Mesenchymal stem cell (in vitro differentiated cells and primary cell): ENCODE measurements at places on chromosomes 1 and 21.

GRCh38 chr1:91545506-91546300 is 45.1 kb downstream of the CDC7 start:
- H3K27ac ChIP-seq: no peak overlapping the region
- DNase-seq: no peak
- no peaks in the 10 kb centered on the region for H3K4me1 ChIP-seq

- no peaks in the 10 kb centered on the region for H3K36me3 ChIP-seq
- H3K27ac ChIP-seq: no peak overlapping the region
- H3K4me1 ChIP-seq: no peaks in the 10 kb centered on the region
- H3K27me3 ChIP-seq: no peaks in the 10 kb centered on the region
Measured at GRCh38 chr1:90480271-90480835, 236.7 kb downstream of the BARHL2 start.

GRCh38 chr1:214709241-214709640 is 106.2 kb downstream of the CENPF start:
- no peaks in the 10 kb centered on the region for H3K27me3 ChIP-seq
- no peak overlapping the region for H3K27ac ChIP-seq
- H3K4me3 ChIP-seq: no peak overlapping the region
- H3K4me1 ChIP-seq: no peaks in the 10 kb centered on the region
- no peaks in the 10 kb centered on the region for H3K36me3 ChIP-seq

DNA sequence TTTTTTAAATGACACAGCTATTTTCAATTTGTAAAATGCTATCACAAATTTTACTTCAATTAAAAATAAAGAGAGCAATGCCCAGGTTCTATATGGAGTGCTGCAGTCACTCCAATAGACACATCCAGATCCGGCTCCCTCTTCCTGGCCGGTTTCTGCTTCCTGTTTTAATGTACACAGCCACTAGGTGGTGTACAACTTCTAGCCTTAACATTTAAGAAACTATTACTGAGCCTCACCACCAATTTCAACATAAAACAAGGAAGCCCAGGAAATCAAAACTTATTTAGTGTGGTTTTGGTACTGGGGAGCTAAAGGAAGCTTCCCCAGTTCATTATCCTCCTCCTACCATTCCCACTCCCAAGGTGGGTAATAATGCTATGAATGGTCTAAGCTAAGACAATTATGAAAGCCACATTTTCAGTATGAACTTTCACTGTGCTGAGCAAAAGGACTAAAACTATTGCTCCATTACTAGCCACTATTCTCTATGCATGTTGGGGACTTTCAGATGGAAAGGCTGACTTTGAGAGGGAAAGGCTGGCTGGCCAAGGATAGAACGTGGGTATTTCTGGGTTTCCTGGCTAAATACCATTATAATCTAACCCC is 25.5 kb upstream of the MTMR11 start:
- no peaks in the 10 kb centered on the region for H3K27me3 ChIP-seq
- H3K4me1 ChIP-seq: no peaks in the 10 kb centered on the region
- peak overlapping the region; percentile 23 for H3K27ac ChIP-seq
- H3K36me3 ChIP-seq: peaks cover 93% of the 10 kb centered on the region

- no peaks in the 10 kb centered on the region for H3K4me1 ChIP-seq
- DNase-seq: peak; percentile 45
- no peak overlapping the region for H3K27ac ChIP-seq
- no peaks in the 10 kb centered on the region for H3K36me3 ChIP-seq
- H3K4me3 ChIP-seq: no peak overlapping the region
Measured at GRCh38 chr1:79197421-79197820, 190.9 kb upstream of the ADGRL4 start.

DNA sequence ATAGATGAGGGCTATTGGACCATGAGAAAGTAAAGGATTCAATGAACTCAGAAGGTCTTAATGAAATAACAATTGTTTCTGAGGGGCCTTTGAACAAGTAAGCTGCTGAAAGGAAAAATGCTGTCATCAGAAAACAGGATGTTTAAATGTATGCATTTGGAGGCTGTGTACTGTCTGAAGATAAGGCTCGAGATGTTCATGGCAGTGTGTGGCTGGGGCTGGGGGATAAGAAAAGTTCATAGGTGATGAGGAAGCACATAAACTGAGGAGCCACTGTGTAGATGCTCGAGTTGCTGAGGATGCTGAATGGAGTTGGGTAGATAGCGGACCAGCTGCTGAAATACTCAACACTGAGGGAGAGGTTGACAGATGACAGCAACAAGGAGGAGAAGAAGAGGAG is 17.8 kb downstream of the THEM4 start:
- no peak overlapping the region for H3K27ac ChIP-seq
- no peak overlapping the region for H3K4me3 ChIP-seq
- no peaks in the 10 kb centered on the region for H3K4me1 ChIP-seq

GRCh38 chr1:24898909-24899439 is 31.1 kb downstream of the RUNX3 start:
- DNase-seq: no peak
- H3K27ac ChIP-seq: no peak overlapping the region
- peaks cover 53% of the 10 kb centered on the region for H3K27me3 ChIP-seq

- peaks cover 2% of the 10 kb centered on the region for H3K4me1 ChIP-seq
- no peaks in the 10 kb centered on the region for H3K27me3 ChIP-seq
- no peak overlapping the region for H3K4me3 ChIP-seq
- H3K27ac ChIP-seq: no peak overlapping the region
- no peak for DNase-seq
- no peaks in the 10 kb centered on the region for H3K36me3 ChIP-seq
Measured at GRCh38 chr1:209820986-209821385, 6.8 kb upstream of the UTP25 start.

- H3K27me3 ChIP-seq: peaks cover 25% of the 10 kb centered on the region
- no peak for DNase-seq
- H3K4me1 ChIP-seq: peaks cover 4% of the 10 kb centered on the region
- H3K36me3 ChIP-seq: no peaks in the 10 kb centered on the region
- no peak overlapping the region for H3K4me3 ChIP-seq
Measured at GRCh38 chr1:58255192-58255591, 291.3 kb downstream of the OMA1 start.

DNA sequence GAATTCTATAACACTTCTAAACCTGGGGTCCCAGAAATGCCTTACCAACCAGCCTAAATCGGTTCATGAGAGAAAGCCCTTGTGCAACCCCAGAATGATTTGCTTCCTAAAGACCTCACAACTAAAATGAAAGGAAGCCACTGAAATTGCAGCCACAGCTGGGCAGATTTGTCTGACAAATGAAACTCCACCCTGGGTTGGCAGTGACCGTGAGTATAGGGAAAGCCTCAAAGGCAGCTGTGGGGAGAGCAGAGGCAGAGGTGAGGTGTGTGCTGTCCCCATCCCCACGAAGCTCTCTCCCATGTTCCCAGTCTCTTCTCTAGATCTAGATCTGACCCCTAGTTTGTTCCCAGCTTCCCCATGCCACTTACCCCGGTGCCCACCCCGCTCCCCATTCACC is 23.1 kb downstream of the RHBDL2 start:
- H3K27me3 ChIP-seq: no peaks in the 10 kb centered on the region
- no peak overlapping the region for H3K27ac ChIP-seq
- peaks cover 19% of the 10 kb centered on the region for H3K36me3 ChIP-seq
- no peak overlapping the region for H3K4me3 ChIP-seq
- H3K4me1 ChIP-seq: no peaks in the 10 kb centered on the region
- no peak for DNase-seq

GRCh38 chr1:21175670-21176581 is 771 bp downstream of the EIF4G3 start:
- H3K4me1 ChIP-seq: peaks cover 10% of the 10 kb centered on the region
- H3K27me3 ChIP-seq: no peaks in the 10 kb centered on the region

- peak; percentile 87 for DNase-seq
- H3K4me3 ChIP-seq: peak overlapping the region; percentile 88
- peaks cover 4% of the 10 kb centered on the region for H3K4me1 ChIP-seq
- H3K36me3 ChIP-seq: no peaks in the 10 kb centered on the region
- H3K27ac ChIP-seq: no peak overlapping the region
Measured at GRCh38 chr1:113809670-113810602, 2.3 kb downstream of the RSBN1 start.

GRCh38 chr1:15354580-15354965 is 55.1 kb upstream of the EFHD2 start:
- peaks cover 23% of the 10 kb centered on the region for H3K4me1 ChIP-seq
- H3K27ac ChIP-seq: no peak overlapping the region
- no peak overlapping the region for H3K4me3 ChIP-seq
- DNase-seq: peak; percentile 47
- H3K36me3 ChIP-seq: no peaks in the 10 kb centered on the region

- H3K36me3 ChIP-seq: peaks cover 79% of the 10 kb centered on the region
- peak overlapping the region; percentile 79 for H3K27ac ChIP-seq
- peaks cover 8% of the 10 kb centered on the region for H3K4me1 ChIP-seq
- DNase-seq: no peak
- H3K27me3 ChIP-seq: no peaks in the 10 kb centered on the region
- H3K4me3 ChIP-seq: no peak overlapping the region
Measured at GRCh38 chr1:205709640-205710039, 29.3 kb upstream of the SLC45A3 start.

- no peak for DNase-seq
- H3K27me3 ChIP-seq: peaks cover 4% of the 10 kb centered on the region
- peaks cover 7% of the 10 kb centered on the region for H3K4me1 ChIP-seq
- no peak overlapping the region for H3K27ac ChIP-seq
- no peak overlapping the region for H3K4me3 ChIP-seq
Measured at GRCh38 chr21:43812139-43812821, 22.9 kb downstream of the RRP1 start.

GRCh38 chr1:43455213-43455889 is 1.6 kb upstream of the HYI start:
- H3K27ac ChIP-seq: no peak overlapping the region
- peaks cover 21% of the 10 kb centered on the region for H3K36me3 ChIP-seq

DNA sequence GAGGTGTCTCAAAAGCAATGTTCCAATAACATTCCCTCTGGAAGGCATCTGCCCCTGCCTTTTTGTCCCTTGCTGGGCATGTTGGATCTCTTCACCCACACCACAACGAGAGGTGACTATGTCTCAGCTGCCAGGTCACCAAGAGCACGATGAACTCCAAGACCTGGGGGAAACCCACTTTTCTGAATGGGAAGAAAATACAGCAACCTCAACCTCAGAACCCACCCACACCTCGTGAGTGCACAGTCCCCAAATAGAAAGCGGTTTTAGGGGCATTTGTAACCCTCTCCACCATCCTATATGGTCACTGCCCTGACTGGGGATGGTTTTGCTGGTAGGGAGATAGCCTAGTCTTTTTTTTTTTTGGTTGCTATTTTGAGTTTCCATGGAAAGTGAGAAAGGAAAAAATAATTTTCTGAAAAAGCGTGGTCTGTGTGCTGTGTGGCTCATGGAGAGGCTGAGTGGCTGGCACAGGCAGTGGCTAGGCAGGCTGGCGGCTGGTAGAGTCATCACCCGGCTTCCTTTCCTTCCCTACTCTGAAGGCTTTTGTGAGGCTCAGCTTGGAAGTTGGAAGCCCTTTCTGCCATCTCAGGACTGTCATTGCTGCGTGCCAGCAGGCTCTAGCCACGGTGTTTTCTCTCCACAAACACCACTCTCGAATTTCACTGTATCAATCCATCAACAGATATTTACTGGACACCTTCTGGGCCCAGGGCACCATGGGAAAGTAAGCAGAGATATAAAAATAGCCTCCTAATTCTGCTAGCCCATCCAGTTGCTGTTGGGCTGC is 15.8 kb downstream of the TSPAN2 start:
- H3K27me3 ChIP-seq: peaks cover 3% of the 10 kb centered on the region
- DNase-seq: no peak
- peaks cover 10% of the 10 kb centered on the region for H3K4me1 ChIP-seq

GRCh38 chr1:31483012-31483946 is 70.3 kb downstream of the SERINC2 start:
- DNase-seq: peak; percentile 95
- H3K27me3 ChIP-seq: peaks cover 1% of the 10 kb centered on the region
- peak overlapping the region; percentile 46 for H3K27ac ChIP-seq
- H3K4me1 ChIP-seq: peaks cover 7% of the 10 kb centered on the region
- peak overlapping the region; percentile 3 for H3K4me3 ChIP-seq
- H3K36me3 ChIP-seq: no peaks in the 10 kb centered on the region

- H3K36me3 ChIP-seq: no peaks in the 10 kb centered on the region
- H3K27ac ChIP-seq: no peak overlapping the region
- no peak for DNase-seq
- H3K4me1 ChIP-seq: peaks cover 8% of the 10 kb centered on the region
- H3K4me3 ChIP-seq: no peak overlapping the region
- H3K27me3 ChIP-seq: no peaks in the 10 kb centered on the region
Measured at GRCh38 chr1:145692785-145693443, 14.3 kb downstream of the PDZK1 start.

DNA sequence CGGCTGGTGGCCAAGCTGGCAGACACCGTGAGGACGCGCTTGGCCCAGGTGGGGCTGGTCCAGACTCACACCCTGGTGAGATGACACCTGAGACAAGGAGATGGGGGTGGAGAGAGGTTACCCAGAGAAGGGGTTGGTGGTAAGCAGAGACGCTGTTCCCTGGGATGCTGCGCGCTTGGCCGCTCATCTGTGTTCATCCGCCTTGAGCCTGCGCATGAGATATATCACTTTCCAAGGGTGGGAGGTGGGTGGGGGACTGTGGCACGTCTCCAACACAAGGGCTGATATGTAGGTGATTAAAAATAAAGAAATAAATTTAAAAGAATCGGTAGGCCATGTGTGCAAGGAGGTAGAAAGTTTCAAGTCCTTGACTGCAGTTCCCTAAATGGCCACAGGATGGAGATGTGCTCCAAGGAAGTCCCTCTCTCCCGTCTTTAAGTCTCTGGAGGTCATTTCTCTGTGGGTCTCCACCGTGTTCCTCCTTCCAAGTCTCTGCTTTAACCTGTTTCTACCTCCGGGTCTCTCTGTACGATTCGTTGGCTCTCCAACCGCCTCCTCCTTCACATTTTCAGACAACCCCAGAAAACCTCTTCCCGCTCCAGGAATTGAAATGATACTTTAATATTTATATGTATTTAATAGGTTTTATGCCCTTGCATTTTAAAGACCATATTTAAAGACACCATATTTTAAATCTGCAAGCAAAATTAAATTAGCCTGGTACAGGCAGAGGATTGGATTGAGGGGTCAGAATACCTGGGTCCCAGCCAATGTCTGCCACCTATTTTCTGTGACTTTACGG is 4.5 kb downstream of the TTC24 start:
- peak; percentile 82 for DNase-seq
- no peak overlapping the region for H3K4me3 ChIP-seq
- H3K4me1 ChIP-seq: peaks cover 7% of the 10 kb centered on the region
- H3K27me3 ChIP-seq: peaks cover 11% of the 10 kb centered on the region
- no peak overlapping the region for H3K27ac ChIP-seq

GRCh38 chr1:9846611-9847171 is 22.9 kb upstream of the CLSTN1 start:
- peaks cover 4% of the 10 kb centered on the region for H3K27me3 ChIP-seq
- no peak overlapping the region for H3K27ac ChIP-seq
- peaks cover 28% of the 10 kb centered on the region for H3K4me1 ChIP-seq
- no peak overlapping the region for H3K4me3 ChIP-seq
- H3K36me3 ChIP-seq: peaks cover 22% of the 10 kb centered on the region

- H3K36me3 ChIP-seq: peaks cover 30% of the 10 kb centered on the region
- no peak overlapping the region for H3K27ac ChIP-seq
- no peak for DNase-seq
- H3K27me3 ChIP-seq: no peaks in the 10 kb centered on the region
- H3K4me1 ChIP-seq: no peaks in the 10 kb centered on the region
- H3K4me3 ChIP-seq: no peak overlapping the region
Measured at GRCh38 chr1:172585861-172586260, 52.9 kb downstream of the SUCO start.

- H3K4me3 ChIP-seq: no peak overlapping the region
- H3K4me1 ChIP-seq: no peaks in the 10 kb centered on the region
- H3K36me3 ChIP-seq: no peaks in the 10 kb centered on the region
Measured at GRCh38 chr1:57603696-57604095, 179.8 kb upstream of the DAB1 start.
